ENCODE measurements at places on chromosomes 3 and 15.

DNA sequence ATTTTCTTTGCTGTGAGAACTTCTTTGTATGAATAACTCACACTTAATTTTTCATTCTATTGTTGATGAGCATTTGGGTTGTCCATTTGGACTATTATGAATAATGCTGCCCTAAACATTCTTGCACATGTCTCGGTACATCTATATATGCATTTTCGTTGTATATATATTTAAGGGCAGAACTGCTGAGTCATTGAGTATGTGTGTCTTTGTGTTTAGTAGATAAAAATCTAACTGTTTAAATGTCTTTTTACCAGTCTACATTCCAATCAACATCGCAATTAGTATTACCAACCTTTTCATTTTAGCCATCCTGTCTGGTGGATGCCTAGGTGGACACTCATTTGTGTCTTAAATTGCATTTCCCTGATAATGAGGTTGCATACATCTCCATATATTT is 144.4 kb downstream of the UACA start:
- no peak for DNase-seq

GRCh38 chr3:69212411-69213160 is 90.2 kb upstream of the LMOD3 start:
- DNase-seq: no peak

DNA sequence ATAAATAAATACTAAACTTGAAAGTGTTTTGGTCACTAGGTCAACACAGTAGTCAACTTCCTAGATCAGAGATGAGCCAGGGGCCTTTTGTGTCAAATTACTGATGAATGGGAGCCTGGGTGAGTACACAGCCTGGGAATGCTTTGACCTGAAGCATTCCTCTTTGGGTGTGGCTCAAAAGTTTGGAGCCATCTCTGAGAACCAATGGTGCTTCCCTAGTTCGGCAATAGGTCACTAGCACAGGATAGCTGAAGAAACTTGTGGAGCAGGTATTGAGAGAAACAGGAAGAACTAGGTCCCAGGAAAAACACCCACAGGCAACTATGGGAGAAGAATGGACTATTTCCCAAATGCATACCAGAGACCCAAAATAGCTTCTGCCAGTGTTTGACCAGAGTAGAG is 56.6 kb upstream of the PLXND1 start:
- DNase-seq: peak; percentile 17

GRCh38 chr3:171824824-171825221 is 14.5 kb upstream of the PLD1 start:
- no peak for DNase-seq

- no peak for DNase-seq
These were observed 64.4 kb downstream of the UACA start for GRCh38 chr15:70698836-70699390.

- DNase-seq: no peak
These were observed 1.3 kb downstream of the MUC4 start for GRCh38 chr3:195810455-195810845.

DNA sequence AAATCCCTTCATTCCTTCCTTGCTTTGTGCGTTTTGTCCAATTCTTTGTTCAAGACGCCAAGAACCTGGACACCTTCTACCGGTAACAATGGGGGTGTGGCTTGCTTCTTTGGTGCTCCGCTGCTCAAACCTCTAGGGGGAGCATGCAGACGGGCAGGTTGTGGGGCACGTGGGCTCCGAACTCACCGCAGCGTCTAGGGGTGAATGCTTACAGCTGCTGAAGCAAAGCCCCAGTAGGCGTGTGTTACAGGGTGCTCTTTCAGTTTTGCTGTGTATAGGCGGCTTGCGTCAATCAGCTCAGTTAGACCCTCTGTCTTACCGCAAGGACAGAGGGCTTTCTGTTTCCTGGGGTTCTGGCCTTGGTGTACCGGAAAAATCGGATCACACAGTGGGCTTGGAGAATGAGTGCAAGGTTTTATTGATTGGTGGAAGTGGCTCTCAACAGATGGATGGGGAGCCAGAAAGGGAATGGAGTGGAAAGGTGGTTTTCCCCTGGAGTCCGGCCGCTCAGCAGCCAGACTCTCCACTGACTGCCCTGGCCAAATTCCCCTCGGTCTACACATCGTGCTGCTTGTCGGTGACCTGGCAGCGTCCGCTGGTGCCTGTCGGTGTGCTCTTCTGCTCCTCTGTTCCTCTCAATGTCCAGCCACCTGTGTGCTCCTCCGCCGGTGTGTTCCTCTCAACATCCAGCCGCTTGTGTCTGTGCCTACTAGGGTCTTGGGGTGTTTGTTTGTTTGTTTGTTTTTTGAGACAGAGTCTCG is 1.2 kb upstream of the LRRC34 start:
- DNase-seq: no peak

- DNase-seq: peak; percentile 44
These were observed 115.2 kb downstream of the USP13 start for GRCh38 chr3:179768080-179768479.
